G401 (cell line): ENCODE measurements at places on chromosomes 1 and 21. TPM values are rescaled to one million over a fixed set of nuclear protein-coding genes. Genes with fewer than 3 reads are reported as not detected.

GRCh38 chr1:89816366-89816765 lies 4.5 kb upstream of the LRRC8D start:
- no peak for DNase-seq

- no peak for DNase-seq
Measured at GRCh38 chr1:92399076-92399475, 87.6 kb downstream of the GFI1 start.

Gene KCNJ9
- total RNA-seq = not detected in 2 replicates

Gene AGMAT
- total RNA-seq = 2.0 and 2.6 TPM in 2 replicates

- DNase-seq = peak; percentile 46
Measured at GRCh38 chr1:226945106-226945857, 5.2 kb downstream of the COQ8A start.

- DNase-seq = no peak
Measured at GRCh38 chr1:21921100-21921875, 15.8 kb downstream of the HSPG2 start.

GRCh38 chr1:27971674-27972073 lies 11.9 kb downstream of the XKR8 start:
- peak; percentile 68 for DNase-seq

GRCh38 chr1:11528611-11529261 lies 49.8 kb downstream of the DISP3 start:
- DNase-seq = no peak

Gene KRTAP6-3
- total RNA-seq = not detected in 2 replicates

Gene DNAJC6
- total RNA-seq = 1.4 and 2.5 TPM in 2 replicates

GRCh38 chr21:43280949-43281633 lies 112.3 kb downstream of the CRYAA start:
- DNase-seq = no peak

- no peak for DNase-seq
Measured at GRCh38 chr1:30185313-30185712, 538.1 kb downstream of the MATN1 start.

- DNase-seq = no peak
Measured at GRCh38 chr1:245255783-245256182, 101.0 kb downstream of the KIF26B start.

DNA sequence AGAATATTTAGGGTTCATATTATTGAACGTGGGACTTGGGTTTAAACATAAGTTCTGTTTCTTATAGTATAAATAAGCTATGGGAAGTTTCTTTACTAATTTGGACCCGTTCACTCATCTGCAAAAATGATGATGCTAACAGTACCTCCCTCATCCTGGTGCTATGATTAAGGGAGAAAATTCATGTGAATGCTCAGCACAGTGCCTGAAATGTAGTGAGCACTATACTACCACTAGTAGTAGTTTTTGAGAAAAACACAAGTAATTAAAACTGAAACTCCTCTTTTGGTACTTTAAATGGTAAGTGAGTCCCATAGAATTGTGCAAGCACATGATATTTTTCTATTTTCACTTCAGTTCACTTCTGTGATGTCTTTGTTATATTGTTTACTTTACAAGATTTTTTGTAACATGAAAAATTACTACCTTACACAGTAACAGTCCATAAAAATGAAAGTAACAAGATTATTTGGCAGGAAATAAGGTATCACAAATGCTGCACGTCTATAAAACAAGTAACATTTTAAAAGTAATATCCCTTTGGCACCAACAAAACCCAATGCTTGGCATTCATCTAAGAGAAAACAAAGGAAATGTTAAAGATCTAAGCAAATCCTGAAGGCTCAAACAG lies 11.3 kb upstream of the PTPRC start:
- DNase-seq = no peak

DNA sequence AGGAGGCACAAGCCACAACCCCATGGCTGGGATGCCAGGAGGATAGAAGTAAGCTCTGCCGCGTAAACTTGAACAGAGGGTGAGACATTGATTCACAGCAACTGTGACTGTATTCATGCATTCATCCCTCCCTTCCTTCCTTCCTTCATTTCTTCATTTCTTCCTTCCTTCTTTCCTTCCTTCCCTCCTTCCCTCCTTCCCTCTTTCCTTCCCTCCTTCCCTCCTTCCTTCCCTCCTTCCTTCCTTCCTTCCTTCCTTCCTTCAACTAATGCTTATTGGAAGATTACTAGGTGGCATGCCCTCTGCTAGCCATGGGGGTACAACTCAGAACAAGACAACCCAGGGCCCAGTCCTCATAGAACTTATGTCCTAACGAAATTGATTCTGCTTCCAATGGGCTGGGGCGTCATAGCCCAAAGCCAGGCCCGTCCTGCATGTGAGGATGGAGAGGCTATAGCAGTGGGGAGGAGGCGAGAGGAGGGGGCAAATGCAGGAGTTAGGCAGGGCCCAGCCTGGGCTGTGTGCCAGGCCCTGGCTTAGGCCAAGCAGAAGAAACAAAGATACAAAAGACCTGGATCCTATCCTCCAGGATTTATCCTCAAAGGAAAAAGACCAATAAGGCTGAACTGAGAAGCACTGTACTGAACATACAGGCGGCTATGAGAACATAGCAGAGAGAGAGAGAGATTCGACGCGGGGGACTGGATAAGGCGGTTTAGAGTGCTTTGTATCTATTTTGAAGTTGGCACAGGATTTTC lies 24.4 kb upstream of the PAXBP1 start:
- DNase-seq = no peak

Gene SPRR5
- total RNA-seq = not detected in 2 replicates

DNA sequence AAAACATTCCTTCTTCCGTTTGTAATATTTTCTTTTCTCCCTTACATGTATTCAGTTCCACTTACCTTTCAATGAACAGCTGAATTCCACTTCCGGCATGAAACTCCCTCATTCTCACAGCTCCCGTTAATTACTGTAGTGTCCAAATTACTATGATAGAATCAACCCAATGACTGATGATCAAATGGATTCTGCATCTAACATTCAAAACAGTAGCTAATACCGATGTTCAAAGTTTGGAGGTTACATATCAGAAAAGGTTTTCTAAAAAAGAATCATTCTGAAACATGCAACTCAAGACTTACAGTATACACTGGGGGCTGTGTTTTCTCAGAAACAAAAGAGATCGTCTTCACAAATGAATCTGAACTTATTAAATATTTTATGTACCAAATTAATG lies 77.2 kb downstream of the PTPRC start:
- DNase-seq = no peak

Gene VANGL2
- 1.0 and 3.0 TPM in 2 replicates for total RNA-seq

- DNase-seq = no peak
Measured at GRCh38 chr1:31725777-31726535, 22.1 kb upstream of the COL16A1 start.

- DNase-seq = no peak
Measured at GRCh38 chr21:29989634-29990234, 49.9 kb upstream of the GRIK1 start.

DNA sequence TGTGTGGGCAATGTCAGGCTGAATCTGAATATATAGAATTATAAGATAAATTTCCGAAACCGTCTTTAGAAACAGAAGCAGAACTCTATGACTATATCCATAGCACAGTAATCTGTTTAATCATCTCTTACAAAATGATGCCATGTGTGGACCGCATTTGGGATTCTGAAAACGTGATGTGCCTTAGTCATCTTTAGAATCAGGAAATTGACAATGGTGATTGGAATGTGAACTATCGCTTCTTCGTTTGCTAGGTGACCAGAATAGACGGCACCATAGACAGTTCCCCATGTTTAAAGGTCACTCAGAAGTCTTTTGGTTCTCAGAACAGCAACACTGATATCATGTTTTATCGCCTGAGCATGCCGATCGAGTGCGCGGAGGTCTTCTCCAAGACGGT lies 300.3 kb downstream of the ZP4 start:
- DNase-seq = no peak

DNA sequence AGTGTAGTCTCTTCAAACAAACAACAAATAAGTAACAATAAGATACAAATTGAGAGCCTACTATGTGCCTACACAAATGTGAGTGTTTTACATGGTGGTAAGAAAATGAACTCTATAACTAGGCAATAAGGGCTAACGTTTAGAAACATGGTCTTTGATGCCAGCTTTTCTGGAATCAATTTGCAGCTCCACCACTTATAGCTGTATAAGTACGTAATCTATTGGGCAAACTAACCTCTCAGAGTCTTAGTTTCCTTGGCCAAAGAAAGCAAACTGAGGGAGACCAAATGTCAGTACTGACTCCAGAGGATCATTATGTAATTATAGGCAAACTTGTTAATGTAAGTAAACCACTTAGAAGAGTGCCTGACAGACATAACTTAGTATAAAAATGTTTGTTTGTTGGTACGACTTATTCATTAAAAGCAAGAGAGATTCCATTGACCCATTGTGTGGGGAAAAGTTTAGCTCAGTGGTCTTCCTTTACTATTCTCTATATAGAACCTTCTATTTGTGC lies 59.7 kb downstream of the LBR start:
- DNase-seq = no peak

DNA sequence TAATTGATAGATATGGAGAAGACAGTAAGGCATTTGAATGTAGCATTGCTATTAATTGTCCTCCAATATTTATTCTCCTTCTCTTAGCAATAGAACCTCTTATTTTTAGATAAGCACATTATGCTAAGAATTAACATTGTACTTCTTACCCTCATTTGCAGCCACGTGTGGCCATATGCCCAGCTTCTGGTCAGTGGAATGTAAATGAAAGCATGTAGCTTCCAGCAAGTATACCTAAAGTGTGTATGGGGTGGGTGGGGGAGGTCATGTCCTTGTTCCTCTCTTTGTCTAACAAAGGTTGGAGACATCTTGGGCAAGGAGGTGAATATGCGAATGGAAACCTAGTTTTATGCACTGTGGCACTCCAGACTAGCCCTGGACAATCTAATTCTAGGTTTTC lies 133.6 kb upstream of the HMCN1 start:
- DNase-seq = no peak

Gene ITGB2
- total RNA-seq = not detected in 2 replicates

GRCh38 chr1:61687901-61688300 lies 37.0 kb downstream of the TM2D1 start:
- no peak for DNase-seq

DNA sequence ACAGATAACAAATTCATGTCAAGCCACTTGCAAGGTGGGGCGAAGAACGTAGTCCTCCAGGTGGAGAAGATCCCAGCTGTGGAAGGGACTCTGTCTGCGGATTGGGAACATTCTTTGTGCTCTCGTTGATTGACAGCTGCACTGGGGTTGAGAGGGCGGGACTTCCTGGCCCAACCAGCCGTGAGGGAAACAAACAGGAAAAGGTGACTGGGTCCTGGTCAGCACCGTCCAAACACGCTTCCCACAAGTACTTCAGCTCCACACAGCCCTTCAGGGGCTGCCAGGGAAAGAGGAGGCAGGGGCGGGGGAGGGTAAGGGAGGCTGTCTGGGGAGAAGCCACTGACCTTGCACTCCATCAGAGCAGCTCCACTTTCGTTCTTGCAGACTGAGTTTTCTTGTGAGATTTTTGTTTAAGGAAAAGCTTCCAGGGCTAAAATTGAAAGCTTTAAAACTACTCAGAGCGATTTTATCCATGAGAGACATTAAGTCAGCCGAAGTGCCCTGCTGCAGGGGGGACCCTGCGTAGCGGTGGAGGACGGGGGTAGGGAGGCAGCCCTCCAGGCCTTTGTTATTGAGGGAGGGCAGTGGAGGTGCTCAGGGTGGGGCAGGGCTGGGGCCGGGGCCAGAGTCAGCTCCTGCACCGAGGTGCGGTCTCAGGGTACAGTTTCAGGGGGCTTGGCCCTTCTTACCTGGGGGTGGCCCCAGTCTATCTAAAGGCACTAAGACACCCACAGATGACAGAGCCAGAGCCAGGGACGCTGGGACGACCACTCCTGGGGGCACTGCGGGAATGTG lies 21.6 kb upstream of the STUM start:
- DNase-seq = no peak

Gene PEA15
- 42.2 and 72.2 TPM in 2 replicates for total RNA-seq

GRCh38 chr1:202750761-202751160 lies 40.5 kb upstream of the SYT2 start:
- no peak for DNase-seq

GRCh38 chr1:101302831-101303511 lies 66.2 kb downstream of the S1PR1 start:
- DNase-seq = no peak

Gene FAM3B
- not detected in 2 replicates for total RNA-seq

Gene REN
- not detected in 2 replicates for total RNA-seq

DNA sequence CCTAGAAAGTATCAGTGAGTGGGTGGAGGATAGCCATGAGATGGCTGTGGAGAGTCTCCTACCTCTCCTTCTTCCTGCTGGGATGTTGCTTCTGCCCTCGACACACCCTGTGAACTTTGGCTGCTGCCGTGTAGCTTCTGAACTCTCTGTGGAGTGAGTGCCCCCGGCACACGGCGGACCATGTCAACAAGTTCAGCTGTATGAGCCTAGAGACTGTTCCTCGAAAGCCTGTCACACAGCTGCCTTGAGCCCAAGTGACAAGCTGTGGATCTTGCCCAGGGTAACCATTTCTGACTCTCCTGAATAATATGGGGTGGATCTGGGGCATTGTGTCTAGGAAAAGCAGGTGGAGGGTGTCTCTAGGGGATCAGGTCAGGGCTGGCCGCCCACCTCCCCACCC lies 143.2 kb downstream of the NOS1AP start:
- no peak for DNase-seq

GRCh38 chr1:248229360-248229908 lies 1.8 kb upstream of the OR2M4 start:
- DNase-seq = no peak

Gene SLC19A1
- 15.4 and 15.9 TPM in 2 replicates for total RNA-seq

DNA sequence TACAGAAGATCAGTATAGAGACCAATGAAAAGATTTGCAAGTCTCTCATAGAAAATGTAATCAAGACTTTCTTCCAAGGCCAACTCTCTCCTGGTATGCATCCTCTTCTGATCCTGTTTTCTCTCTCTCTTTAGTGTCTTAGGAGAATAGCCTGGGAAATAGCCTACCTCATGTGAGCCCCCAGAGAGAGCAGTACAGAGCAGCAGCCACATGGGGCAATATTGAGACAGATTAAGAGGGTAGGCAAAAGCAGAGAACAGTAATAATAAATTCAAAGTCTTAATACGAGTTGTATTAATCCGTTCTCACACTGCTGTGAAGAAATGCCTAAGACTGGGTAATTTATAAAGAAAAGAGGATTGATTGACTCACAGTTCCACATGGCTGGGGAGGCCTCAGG lies 61.4 kb downstream of the RNASEL start:
- DNase-seq = no peak

- DNase-seq = no peak
Measured at GRCh38 chr1:7378346-7379130, 392.6 kb upstream of the VAMP3 start.

Gene KRTAP19-3
- total RNA-seq = not detected in 2 replicates

Gene AADACL3
- total RNA-seq = not detected in 2 replicates

Gene GRHL3
- total RNA-seq = 1.5 and 2.6 TPM in 2 replicates

- no peak for DNase-seq
Measured at GRCh38 chr21:31176080-31176551, 137.8 kb upstream of the KRTAP19-8 start.
